ENCODE measurements at places on chromosomes 3 and 15.
A peak's percentile ranks its signal among the peaks of the same experiment; 100 is the strongest.

DNA sequence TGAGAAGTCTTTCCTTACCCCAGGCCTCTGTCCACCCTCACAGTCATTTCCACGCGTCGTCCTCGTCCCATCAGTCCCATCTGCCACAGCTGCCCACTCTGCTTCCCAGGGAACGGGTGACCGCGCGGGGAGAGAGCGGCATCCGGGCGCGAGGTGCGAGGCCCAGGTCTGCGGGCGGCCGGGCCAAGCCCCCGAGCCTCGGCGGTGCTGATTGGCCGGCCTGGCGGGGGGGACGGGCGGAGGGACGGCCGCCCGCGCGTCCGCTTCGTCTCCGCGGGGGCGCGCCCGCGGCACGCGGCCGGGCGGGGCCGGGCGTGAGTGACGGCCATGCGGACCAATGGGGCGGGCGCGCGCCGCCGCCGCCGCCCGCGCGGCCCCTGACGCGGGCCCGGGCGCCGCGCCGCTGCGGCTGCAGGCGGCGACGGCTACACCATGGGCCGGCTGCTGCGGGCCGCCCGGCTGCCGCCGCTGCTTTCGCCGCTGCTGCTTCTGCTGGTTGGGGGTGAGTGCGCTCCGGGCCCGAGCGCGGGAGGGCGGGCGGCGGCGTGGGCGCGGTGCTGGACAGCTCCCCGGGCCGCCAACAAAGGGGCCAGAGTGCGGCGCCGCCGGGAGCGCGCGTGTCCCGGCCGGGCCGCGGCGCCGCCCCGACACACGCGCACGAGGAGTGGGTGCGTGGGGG is at the start of gene PODXL2:
PODXL2 (plus strand) TSS at position 398 of the 679 bp plus-strand sequence; CDS start at position 433, 35 bp downstream.
- DNase-seq = peak; percentile 39

- DNase-seq = no peak
Observed at GRCh38 chr3:31875437-31875836, 105.6 kb downstream of the OSBPL10 start.

DNA sequence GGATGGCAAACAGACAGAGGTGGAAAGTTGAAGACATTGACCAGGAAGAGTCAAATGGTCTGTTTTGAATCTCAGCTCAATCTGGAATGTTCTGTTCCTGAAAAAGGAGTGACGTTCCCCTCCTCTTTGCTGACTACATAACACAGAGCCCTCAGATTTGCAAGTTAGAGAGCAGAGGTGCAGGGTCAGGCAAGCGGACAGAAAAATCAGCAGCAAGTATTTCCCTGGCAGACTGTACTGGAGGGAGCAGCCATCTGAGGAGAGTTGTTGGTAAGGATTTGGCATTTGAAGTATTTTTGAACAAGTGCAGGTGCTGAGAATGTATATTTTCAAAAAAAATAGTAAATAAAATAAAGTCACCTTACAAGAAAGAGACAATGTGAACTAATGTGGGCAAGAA is 17.6 kb downstream of the ZNF80 start:
- DNase-seq = no peak

DNA sequence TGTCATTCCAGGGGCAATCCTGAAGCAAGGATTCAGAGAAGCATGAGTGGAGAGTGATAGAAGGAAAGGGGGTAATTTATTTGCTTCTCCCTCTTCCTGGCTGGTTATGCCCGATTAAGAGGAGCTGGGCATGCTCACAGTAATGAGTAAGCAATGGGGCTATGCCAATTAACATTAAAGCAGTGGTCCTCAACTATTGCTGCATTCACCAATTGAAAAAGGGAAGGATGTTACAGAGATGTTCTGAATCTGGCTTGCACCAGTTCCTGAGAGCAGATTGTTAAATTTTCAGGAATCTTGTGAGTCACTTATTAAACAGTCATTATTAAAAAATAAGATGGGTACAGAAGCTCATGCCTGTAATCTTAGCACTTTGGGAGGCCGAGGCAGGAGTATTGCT is 85.9 kb upstream of the ZBTB20 start:
- no peak for DNase-seq

GRCh38 chr3:52029053-52029452 is 27.3 kb downstream of the DUSP7 start:
- no peak for DNase-seq

All from stimulated activated CD8-positive, alpha-beta memory T cell treated with anti-CD3 and anti-CD28 coated beads, Interleukin-4, amount 100 ng/mL, for 48 hours (primary cell).